Activated gamma-delta T cell treated with anti-CD3 and anti-CD28 coated beads, Interleukin-2, amount 50 U/mL, for 16 hours (primary cell): ENCODE measurements at places on chromosomes 3 and 15.

DNA sequence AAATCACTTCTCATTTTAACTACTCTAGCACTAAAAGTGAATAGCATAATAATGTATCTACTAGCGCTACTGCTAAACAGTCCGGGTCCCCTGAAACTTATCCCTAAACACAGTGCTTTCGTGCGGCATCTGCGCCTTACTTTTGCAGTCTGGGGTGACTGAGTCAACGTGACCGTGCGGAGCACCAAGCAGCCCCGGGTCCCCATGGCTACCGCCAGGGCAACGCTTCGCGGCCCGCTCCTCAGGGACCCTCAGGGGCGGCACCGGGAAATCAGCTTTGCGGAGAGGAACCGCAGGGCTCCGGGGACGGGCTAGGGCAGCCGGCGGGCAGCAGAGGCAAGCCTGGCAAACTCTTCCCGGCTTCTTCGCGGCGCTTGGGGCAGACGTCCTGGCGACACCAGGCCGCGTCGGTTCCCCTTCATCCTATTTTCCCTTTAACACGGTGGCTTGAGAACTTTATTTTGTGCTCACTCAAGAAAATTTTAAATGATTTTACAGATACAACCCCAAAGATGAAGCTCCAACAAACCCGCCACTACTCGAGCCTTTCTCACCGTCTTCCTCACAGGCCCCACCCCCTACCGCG, 757 bp upstream of the DIPK2A start:
- DNase-seq = peak; percentile 17

GRCh38 chr3:107794664-107795443, 272.1 kb downstream of the BBX start:
- no peak for DNase-seq

GRCh38 chr15:41971089-41971894, 1.1 kb downstream of the EHD4 start:
- peak; percentile 52 for DNase-seq

GRCh38 chr15:84915606-84915958, 31.1 kb downstream of the SLC28A1 start:
- DNase-seq = no peak
